ENCODE measurements at places on chromosomes 7 and 10.

- DNase-seq = no peak
Observed at GRCh38 chr10:33152750-33153149, 181.7 kb downstream of the NRP1 start.

DNA sequence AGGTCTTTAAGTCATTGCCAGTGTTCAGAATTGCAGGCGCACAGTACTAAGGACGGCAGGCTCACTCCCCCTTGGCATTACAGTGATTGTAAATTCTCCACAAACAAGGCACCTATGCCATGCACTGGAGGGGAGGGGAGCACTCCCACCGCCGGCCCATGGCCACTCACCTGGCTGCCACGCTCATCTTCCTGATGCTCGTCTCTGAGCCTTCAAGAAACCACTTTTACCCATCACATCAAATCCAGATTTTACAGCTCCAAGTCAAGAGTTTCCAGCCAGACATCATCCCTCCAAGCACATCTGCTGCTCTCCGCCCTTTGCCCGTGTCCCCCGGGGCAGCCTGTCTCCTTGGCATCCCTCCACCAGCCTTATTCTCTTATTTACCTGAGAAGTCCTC, 350.2 kb upstream of the SHH start:
- DNase-seq = no peak

- DNase-seq = no peak
Observed at GRCh38 chr7:151807846-151808245, 69.1 kb downstream of the PRKAG2 start.

DNA sequence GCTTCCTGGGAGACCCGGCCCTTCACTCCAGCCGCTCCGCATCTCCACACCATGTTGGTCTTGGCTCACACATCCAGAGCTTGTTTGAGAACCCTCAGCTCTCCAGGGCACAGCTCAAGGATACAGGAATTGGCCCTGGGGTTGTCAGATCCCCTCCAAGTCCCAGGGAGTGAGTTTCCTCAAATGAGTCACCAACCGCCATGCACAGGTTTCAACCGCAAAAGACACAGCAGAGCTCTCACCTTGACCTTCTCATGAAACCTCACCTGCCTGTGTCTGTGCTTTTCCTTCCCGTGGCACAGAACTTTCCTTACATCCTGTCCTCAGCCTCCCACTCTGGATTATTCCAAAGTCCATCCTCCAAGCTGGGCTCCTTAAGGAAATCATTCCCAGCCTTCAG, 20.6 kb downstream of the AZGP1 start:
- DNase-seq = no peak

DNA sequence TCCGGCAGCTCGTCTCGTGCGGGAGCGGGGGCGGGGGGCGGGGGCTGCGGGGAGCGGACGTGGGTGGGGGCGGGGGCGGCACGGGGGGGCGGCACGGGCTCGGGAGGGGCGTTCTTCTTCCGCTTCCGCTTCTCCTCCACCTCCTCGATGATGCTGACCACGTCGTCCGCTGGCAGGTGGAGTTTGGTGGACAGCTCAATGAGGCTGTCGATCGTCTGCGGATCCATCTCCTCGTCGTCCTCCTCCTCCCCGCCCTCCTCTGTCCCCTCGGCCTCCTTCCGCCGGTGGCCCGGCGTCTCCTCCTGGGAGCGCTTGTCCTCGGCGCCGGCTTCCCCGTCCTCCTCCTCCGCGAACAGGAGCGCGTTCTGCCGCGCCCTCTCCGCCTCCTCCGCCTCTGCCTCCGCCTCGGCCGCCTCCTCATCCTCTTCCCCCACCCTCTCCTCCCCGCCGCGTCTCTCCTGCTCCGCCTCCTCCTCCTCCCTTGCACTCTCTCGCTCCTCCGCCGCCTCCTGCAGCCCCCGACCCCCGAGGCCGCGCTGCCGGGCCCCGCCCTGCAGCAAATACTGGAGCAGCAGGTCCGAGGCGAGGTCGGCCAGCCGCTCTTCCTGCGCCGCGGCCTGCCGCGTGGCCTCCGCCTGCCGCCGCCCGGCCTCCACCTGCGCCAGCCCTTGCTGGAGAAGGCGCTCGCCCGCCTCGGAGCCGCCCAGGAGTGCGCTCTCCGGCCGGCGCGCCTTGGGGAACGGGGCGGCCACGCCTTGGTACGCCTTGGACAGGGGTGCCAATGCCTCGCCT, 1.9 kb downstream of the VGF start:
- no peak for DNase-seq

Data from stimulated activated CD4-positive, alpha-beta T cell treated with anti-CD3 and anti-CD28 coated beads, Interleukin-2, amount 100 ng/mL, for 24 hours (primary cell).